Stimulated activated naive B cell treated with anti-CD40 and anti-IgM and Interleukin-4, amounts not matched to agents 10 μg/mL and 1 μg/mL and 100 μg/mL, for 72 hours (primary cell): ENCODE measurements at places on chromosomes 2 and 18.

- DNase-seq = no peak
Measured at GRCh38 chr18:28692337-28692736, 515.4 kb upstream of the CDH2 start.

- DNase-seq = no peak
Measured at GRCh38 chr2:134229540-134229939, 24.3 kb upstream of the MGAT5 start.

GRCh38 chr2:212957624-212958023, 193.8 kb downstream of the IKZF2 start:
- DNase-seq = no peak

GRCh38 chr2:86477349-86477748, 36.2 kb downstream of the KDM3A start:
- DNase-seq = no peak

- DNase-seq = peak; percentile 61
Measured at GRCh38 chr18:13136056-13136903, 82.3 kb upstream of the LDLRAD4 start.

- no peak for DNase-seq
Measured at GRCh38 chr2:3287896-3288295, 89.7 kb downstream of the EIPR1 start.

DNA sequence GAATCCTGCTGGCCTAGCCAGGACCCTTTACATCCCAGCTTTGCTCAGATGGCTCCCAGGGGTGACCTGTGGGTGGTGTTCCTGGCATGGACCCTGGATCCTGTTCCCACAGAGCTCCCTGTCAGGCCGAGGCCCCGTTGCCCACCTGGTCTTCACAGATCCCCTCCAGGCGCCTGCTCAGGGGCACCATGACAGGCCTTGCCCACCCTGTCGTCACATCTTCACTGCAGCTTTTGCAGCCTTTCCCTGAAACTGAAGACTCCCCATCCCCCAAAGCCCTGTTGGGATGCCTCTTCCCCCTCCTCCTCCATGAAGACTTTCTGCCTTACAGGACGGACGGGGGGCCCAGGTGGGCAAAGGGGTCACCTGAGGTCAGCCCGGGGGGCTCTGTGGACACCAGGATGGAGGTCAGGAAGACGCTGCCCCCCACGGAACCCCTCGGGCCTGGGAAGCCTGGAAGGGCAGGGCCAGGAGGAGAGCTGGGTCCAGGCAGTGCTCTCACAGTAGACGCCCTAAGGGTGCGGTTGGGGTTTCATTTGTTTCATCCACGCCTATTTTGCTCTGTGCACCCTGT, 13.0 kb upstream of the KIF1A start:
- no peak for DNase-seq

DNA sequence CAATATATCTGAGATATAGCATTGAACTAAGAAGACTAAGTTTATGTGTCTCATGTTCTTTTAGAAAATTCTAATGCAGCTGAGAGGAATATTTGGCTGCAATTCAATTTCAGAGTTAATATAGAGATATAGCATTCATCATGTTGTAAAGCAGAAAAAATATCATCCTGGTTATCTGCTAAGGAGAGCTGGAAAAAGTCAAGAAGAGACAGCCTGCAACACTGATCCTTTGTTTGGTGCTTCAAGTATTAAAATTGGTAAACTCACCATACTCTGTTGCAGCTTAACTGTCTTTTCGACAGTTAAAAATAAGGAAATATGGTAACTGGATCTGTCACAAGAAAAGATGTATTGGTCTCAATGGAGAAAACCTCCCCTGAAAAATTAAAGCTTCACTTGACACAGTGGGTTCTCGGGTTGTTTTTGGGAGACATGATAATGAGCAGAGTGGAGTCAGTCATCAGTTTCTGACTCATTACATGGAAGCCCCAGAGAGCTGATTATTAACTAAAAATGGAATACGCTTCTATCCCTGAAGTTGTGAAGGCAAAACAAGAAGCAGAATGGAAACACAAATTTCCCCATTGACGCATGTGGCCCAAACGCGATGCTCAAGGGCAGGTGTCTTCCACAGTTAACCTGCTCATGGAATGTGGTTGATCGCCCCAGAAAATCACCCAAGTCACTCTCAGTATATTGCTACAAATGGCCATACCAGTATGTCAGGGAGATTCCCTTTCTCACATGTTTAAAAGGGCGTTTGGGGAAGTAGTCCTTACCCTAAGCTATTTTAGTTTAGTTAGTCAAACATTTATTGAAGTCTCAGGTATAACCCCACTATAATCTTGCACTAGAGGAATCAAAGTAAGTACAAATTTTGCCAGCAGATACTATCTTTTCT, 8.2 kb downstream of the BCL2 start:
- DNase-seq = peak; percentile 84
